ENCODE measurements at places on chromosomes 3 and 15. TPM values are rescaled to one million over a fixed set of nuclear protein-coding genes. Genes with fewer than 3 reads are reported as not detected.

SRGAP3 gene
- 0.84 TPM for total RNA-seq

ST6GAL1 gene
- total RNA-seq: 96.8 TPM

NR1I2 gene
- 0.38 TPM for total RNA-seq

CLDN1 gene
- total RNA-seq: 0.09 TPM

CCDC39 gene
- total RNA-seq: not detected

SH2D7 gene
- not detected for total RNA-seq

DNA sequence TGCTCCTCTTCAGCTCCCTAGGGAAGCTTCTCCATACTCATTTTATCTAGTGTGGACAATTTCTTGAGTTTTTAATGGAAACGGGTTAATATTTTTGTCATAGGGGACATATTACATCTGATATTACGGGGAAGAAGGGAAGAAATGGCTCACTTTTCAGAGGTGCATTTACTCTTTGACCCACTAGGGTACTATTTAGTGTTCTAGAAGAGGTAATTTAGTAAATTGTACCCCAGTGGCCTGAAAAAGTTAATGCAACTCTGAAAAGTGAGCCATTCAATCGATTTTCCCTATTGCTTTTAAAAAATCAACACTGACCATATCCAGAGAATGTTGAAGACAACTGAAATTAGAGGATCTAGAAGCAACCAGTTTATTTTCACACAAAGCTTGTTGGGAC is 71.2 kb downstream of the MAP2K5 start:
- no peak for DNase-seq

DNA sequence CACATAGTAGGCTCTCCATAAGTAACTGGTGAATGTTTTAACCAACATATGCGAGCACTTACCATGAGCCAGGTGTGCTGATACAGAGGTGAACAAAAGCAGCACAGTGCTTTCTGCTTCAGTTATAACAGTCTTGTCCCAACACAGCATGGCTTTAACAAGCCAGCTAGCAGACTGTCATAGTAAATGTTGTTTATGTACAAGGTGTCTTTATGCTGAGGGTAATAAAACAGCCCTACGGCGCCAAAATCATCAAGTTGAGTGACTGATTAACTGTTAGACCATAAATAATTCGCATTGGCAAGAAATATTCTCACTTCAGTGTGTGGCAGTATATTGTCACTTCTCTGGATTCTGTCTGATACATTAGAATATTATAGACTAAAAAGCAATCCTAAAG is 646.0 kb upstream of the CFAP20DC start:
- no peak for DNase-seq

- no peak for DNase-seq
Measured at GRCh38 chr3:118577055-118577777, 457.4 kb downstream of the IGSF11 start.

GRCh38 chr15:80822256-80822655 is 43.1 kb downstream of the CEMIP start:
- DNase-seq: no peak

GRCh38 chr3:49715611-49716121 is 3.8 kb downstream of the AMIGO3 start:
- DNase-seq: no peak

DNA sequence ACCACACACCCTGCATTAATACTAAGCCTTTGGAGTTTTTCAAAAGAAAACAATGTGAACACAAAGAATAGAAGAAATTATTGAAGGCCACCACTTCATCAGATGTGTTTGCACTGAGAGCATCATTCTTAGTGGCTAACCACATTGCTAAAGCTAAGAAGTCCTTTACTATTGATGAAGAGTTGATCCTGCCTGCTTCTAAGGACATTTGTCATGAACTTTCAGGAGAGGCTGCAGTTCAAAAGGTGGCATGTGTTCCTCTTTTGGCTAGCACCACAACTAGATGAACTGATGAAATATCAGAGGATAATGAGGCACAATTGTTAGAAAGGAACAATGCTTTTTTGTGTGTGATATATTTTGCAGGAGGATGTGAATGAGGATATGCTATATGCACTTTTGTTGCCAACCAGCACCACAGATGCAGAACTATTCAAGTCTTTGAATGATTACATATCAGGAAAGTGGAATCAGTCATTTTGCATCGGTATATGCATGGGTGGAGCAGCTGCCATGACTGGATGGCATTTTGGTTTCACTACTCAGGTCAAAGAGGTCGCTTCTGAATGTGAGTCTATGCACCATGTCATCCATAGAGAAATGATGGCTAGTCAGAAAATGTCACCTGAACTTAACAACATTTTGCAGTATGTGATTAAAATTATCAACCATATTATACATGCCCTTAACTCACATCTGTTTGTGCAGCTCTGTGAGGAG is 2.5 kb upstream of the EID1 start:
- no peak for DNase-seq

- no peak for DNase-seq
Measured at GRCh38 chr3:7787871-7788828, 713.5 kb upstream of the LMCD1 start.

- no peak for DNase-seq
Measured at GRCh38 chr15:69164807-69165636, 4.6 kb downstream of the GLCE start.

GRCh38 chr15:35159170-35159569 is 74.1 kb upstream of the NANOGP8 start:
- no peak for DNase-seq

DNA sequence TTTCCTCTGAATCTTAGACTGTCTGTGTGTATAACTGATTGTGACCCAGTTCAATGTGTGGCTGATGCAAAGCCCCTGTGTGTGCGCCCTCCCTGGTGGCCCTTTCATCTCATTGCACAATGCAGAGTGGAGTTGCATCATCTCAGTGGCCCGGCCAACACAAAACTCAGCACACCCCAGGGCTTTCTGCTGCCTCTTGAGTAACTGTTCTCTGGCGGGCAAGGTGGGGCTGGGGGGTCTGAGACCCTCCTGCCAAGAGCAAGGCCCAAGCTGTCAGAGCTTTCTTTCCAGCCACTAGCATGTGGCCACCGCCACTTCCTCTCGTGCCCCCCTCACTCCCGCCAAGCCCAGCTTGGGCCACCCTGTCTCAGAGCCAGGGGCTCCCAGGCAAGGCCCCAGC is 80.7 kb upstream of the ALDH1L1 start:
- no peak for DNase-seq

DNA sequence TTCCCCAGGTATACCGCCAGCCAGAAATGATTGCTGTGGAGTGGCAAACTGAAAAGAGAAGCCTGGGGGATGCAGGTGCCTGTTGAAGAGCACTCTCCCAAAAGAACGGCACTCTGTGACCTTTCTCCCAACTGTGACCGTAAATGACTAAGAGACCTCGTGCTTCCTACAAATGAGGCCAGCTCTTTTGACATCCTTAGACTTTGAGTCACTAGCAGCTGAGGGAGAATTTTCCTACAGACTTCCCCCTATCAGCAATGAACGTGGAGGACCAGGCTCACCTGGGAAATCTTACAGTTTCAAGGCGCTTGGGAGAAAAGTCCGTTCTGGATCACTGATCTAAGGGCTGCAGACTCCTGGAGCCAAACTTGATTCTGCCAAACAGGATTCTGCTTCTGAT is 8.6 kb downstream of the AQP9 start:
- DNase-seq: no peak

DNA sequence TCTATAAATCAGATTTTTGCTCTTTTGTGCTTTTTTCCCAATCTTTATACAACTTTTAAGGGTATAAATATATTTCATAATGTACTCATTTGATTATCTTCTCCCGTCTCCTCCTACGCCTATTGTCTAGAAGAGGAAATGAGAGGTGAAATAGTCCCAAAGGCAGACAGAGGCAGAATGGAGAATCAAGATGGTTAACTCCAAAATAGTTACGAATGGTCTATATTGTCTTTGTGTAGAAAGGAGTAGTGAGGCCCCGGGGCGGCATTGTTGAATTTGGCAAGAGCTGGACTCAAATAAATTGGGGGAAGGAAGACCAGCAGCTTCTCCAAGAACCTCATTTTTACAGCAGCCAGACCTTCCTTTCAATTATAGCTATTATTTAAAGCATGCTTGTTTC is 23.9 kb downstream of the ITPR1 start:
- DNase-seq: no peak

- no peak for DNase-seq
Measured at GRCh38 chr3:72538070-72538745, 310.0 kb downstream of the SHQ1 start.
